ENCODE measurements at places on chromosomes 6 and 20.

- DNase-seq = no peak
Observed at GRCh38 chr6:168534265-168534664, 93.3 kb downstream of the SMOC2 start.

DNA sequence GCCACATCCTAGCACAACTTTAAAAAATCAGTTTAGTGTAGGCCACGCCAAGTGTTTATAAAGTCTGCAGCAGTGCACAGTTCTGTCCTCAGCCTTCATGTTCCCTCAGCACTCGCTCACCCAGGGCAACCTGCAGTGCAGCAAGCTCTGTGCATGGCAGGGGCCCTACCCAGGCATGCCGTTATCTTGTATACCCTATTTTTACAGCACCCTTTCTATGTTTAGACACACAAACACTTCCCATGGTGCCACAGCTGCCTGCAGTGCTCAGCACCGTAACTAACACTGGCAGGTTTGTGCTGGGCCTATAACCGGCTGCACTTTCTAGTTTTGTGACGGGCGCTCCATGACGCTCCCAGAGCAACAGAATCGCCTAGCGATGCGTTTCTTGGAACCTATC, 43.8 kb downstream of the ZBTB46 start:
- DNase-seq = no peak

DNA sequence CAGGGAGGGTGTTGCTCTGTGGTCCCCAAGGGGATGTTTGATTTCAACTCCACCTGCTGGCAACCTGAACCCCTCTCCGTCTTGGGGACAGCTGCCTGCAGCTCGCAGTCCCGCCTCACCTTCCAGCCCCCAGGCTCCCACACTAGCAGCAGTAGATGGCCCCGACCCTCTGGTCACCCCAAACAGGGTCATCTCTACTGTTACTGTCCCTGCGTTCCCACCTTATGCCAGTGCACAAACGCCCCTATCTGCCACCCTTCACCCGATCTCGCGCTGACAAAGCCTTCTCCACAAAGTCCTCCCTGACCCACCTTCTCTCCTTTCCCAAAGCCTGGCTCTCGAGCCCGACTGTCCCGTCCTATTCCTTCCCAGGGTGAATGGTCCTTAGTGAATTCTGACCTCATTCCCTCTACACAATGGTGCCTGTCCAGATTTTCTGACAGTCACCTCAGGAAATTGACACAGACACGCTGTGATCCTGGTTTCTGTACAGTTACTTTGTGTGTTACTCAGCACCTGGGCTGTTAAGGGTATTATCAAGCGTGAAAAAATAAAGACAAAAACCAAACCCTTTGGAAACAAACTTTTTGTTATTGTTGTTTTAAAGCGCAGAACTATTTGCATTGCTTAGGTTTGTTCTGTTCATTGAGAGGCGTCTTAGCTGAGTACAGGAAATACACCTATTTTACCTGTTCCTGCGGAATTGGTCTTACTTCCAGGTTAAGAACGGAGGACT, 728 bp downstream of the FUT9 start:
- no peak for DNase-seq

DNA sequence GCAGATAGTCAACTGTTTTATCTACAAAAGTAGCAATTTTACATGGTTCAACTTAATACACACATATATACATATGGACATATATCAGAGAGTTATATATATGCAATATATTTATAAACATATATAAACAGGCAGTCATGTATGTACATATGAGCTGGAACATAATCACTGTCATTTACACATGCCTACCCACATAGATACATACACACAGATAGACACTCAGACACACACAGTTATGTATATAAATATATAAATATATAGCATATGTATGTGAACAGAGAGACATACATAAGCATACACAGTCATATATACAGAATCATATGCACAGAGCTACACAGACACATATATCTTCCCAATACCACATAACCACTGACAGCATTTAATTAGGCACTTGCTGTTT, 2.2 kb downstream of the WFDC5 start:
- DNase-seq = no peak

DNA sequence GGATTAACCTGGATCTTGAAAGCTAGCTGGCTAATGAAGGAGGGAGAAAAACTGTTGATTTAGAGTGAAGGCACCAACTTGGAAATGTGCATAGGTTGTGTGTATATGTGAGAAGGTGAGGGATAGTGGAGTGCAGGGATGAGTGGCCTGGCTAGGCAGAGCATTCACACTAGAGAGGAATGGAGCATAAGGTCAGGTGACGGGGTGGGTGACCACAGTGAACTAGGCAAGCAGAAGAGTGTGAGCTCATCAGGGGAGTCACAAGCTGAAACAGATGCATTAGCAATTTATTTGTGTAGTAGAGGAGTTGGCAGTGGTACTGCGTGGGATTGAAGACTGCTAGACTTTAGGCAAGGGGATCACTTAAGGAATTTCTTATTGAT, 10.5 kb downstream of the ANKRD66 start:
- no peak for DNase-seq

GRCh38 chr20:62979876-62980373, 26.8 kb downstream of the BHLHE23 start:
- no peak for DNase-seq

- DNase-seq = no peak
Observed at GRCh38 chr6:51365566-51365965, 546.9 kb downstream of the TFAP2B start.

DNA sequence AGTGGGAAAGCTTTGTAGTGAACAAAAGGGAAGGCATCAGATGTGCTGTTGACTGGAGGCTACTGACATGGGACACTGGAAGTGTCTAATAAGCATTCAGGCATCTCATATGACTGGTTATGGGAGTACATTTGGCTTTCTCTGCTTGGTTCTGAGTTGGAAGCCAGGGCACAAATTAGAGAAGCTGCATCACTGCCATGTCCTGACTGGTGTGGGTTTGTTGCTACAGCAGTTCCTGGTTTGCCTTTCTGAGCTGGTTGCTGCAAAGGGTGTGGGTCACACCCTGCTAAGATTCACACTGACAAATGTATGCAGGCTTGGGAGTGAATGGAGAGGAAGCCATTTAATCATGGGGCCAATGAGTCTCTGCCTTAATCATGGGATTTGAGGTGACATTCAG, 36.2 kb upstream of the NANP start:
- DNase-seq = no peak

- no peak for DNase-seq
Observed at GRCh38 chr20:21324126-21324525, 21.0 kb downstream of the XRN2 start.

DNA sequence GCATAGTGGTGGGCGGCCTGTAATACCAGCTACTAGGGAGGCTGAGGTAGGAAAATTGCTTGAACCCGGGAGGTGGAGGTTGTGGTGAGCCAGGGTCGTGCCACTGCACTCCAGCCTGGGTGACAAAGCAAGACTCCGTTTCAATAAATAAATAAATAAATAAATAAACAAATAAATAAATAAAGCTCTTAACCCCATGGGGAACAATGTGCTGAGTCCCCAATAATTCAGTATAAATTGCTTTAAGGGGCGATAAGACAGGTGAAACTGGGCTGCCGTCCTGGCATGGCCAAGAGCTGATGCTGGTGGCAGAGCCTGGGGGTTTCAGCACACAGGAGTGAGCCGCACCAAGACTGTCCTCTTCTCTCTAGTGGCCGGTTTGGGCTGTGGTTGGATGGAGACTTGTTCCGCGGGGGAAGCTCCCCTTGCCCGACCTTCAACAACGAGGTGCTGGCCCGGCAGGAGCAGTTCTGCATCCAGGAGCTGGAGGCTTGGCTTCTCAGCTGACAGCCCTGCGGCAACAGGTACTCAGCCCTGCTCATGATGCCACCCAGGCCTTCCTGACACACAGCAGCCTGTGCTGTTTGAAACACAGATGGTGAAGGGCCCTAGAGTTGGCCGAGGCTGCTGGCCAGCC, 13.1 kb downstream of the TLDC2 start:
- DNase-seq = no peak

GRCh38 chr6:71333697-71334096, 45.1 kb downstream of the OGFRL1 start:
- no peak for DNase-seq

GRCh38 chr6:168428052-168428826, 12.7 kb upstream of the SMOC2 start:
- no peak for DNase-seq

- no peak for DNase-seq
Observed at GRCh38 chr6:125277838-125278237, 23.9 kb downstream of the HDDC2 start.

GRCh38 chr6:161284653-161285052, 10.8 kb upstream of the AGPAT4 start:
- no peak for DNase-seq

DNA sequence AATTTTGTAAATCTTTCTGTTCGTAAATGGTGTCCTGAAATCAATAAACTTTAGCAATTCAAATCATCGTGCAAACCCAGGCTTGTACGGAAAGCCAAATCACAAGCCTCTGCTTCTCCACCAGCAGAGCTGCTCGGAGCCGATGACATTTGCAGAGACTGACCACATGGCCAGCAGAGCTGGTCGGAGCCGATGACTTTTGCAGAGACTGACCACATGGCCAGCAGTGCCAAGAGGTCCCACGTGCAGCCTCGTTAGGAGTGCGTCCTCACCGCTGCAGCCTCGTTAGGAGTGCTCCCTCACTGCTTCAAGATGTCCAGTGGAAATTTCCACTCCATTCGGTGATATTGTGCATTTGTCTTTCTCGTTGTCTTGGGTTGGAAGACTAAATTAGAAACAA, 28.5 kb downstream of the SMOC2 start:
- no peak for DNase-seq

DNA sequence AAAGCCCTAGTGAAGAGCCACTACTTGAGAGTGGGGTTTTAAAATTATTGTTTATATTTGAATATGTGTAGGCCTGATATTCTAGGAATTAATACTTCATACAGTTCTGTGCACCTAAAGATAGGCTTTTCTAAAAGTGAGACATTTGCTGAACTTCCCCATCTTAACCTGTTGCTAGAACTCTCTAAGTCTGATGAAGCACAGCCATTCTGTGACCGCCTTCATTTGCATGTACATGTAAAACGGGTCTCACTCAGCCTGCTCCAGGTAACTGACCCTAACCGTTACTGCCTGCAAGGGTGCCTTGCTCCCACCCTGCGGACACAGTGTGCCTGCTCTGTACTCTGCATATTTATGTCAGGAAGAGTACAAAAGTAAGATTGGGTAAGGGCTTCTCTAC, 44.3 kb upstream of the IRF4 start:
- DNase-seq = no peak

- DNase-seq = no peak
Observed at GRCh38 chr6:126063512-126064146, 77.3 kb downstream of the TRMT11 start.

DNA sequence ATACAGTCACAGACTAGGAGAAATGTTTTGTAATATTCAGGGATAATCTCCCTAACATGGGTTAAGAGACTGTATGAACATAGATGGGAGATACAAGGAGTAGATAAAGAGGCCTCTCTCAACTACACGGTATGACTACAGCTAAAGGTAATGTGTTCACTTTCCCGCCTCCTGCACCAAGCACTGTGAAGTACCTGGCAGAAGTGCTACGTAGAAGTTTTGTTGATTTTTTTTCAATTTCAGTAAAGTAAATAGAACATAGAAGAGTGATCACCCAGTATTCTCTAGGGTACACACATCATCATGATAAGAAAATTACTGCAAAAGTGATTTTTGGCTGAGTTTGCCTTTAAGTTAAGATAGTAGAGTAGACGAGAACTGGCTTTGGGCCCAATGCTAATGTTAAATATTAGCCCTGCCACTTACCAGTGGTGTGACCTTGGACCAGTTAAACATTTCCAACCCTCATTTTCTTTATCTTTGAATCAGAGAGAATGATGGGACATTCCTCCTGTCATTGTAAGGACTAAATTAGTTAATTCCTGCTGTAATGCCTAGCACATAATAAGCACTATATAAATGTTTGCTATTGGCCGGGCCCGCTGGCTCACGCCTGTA, 183.6 kb downstream of the COL9A1 start:
- DNase-seq = no peak

- DNase-seq = no peak
Observed at GRCh38 chr6:132964868-132965382, 150.6 kb downstream of the RPS12 start.

DNA sequence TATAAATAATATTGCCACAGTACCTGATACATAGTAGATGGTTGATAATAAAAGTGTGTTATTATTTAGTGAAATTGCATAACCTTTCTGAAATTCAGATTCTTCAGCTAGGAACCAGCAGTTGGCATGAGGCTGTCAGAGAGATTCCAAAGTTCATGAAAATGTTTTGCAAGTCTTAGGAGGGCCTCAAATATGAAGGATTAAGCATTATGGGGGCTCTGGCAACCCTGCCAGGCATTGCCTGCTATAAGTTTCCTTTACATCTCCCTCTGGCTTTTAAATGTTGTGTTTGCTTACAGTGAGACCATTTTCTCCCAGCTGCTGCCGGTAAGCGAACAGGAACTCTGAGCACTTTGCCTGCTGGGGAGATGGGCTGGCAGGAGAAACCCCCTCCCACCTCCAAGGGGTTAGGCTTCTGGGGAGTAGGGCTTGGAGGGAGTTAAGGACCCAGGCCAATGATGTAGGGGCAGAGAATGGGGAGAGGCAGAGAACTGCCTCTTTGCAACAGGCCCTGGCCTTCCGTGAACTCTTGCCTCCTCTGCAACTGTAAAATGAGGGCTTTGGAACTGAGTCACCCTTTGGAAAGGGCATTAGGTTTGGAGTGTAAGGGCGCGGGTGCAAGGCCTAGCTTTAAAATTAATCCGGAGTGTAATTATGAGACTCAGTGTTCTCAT, 33.2 kb upstream of the KIF3B start:
- DNase-seq = no peak

DNA sequence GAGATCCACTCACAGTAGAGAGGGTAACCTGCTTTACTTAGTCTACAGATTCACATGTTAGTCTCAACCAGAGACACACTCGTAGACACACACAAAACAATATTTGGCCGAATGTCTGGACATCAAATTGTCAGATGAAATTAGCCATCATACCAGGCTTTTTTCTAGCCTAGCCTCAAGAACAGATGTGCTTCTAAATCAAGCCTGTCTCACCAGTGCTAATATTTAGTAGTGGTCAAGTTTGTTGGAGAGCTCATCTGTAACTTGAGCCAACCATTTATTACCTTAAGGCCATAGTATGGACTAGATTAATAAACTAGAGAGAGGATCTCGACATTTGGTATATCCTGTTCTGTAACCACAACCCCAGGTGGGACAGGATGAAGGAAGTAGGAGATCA, 1118.8 kb upstream of the MAP3K7 start:
- DNase-seq = no peak

- no peak for DNase-seq
Observed at GRCh38 chr6:64504503-64504902, 868.9 kb downstream of the PHF3 start.

DNA sequence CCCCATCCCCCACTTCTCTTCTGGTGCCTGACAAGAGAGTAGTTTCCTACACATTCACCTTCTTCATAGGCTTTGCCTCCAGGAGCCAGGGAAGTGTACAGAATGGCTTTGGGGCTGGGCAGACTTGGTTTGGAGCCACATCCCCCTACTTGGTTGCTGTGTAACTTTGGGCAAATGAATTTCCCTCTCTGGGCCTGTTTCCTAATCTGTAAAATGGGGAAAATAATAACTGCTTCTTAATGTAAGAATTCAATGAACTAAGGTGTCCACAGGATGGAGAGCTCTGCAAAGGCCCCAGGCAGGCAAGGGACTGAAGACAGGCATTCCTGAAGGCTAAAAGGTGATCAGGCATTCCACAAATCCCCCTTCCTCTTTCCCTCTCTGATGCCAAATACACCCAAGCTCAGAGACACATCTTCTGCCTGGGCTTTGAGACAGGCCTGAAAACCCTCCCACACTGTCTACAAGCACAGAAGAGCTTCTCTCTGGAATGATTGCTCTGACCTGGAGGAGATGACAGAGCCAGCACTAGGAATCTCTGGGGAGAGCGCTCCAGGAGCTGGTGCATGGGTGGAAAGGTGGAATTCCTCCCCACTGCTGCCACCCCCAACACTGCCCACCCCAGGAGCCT, 6.9 kb upstream of the C20orf203 start:
- no peak for DNase-seq

All from stimulated activated CD8-positive, alpha-beta memory T cell treated with anti-CD3 and anti-CD28 coated beads, Interleukin-4, amount 100 ng/mL, for 4 hours (primary cell).